ENCODE measurements at places on chromosomes 1 and 21.

DNA sequence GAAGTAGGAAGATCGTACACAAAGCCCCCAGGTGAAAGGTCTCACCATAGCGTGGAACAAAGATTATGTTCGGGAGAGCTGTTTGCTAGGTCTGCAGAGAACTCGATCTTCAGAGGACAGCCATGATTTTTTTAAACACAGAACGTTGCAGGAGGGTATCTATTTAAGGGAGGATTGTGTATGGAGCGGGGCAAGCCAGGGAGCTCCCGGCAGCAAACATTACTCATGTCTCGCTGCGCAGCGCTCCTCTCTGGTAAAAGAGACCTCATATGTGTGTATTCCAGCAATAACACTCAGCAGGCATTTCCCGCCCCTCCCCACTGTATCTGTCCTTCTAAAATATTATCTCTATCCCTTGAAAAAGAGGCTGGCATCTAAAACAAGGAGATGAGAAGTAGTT is 2.7 kb downstream of the GLIS1 start:
- no peak for DNase-seq

GRCh38 chr1:238951809-238952208 is 434.6 kb upstream of the CHRM3 start:
- no peak for DNase-seq

GRCh38 chr1:94954263-94955220 is 27.6 kb upstream of the CNN3 start:
- no peak for DNase-seq

DNA sequence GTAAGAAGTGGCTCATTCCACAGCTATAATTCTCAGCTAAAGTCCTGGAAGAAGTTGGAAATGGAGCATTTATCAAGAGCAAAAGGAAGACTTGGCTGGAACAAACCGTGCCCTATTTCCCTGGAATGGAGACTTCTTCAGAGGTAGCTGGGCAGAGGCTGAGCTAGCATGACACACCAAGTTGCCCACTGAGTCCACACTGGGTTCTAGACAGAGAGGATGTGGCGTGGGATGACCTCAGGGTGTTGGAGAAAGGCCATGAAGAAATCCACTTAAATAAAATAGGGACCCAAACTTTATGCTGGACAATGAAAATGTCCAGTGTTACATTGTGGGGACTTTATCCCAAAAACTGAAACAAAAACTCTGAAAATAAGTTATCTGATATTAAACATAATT is 116.2 kb downstream of the KCNJ6 start:
- no peak for DNase-seq

DNA sequence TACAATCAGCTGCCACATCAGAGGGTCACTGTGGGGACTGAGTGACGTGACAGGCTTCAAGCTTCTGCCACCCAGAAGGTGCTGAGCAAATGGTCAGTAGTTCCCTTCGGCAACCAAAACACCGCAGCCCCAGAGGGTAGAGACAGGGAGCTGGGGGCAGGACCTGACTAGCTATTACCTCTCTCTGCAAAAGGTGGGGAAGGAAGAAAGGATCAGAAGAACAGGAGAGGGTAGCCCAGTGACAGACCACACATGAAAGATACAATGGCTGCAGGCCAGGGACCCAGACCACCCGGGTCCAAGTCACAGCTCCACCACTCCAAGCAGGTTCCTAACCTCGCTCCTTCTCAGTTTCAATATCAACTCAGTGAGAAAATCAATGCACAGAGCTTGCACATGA is 377.1 kb downstream of the NPHP4 start:
- DNase-seq, result no peak

DNA sequence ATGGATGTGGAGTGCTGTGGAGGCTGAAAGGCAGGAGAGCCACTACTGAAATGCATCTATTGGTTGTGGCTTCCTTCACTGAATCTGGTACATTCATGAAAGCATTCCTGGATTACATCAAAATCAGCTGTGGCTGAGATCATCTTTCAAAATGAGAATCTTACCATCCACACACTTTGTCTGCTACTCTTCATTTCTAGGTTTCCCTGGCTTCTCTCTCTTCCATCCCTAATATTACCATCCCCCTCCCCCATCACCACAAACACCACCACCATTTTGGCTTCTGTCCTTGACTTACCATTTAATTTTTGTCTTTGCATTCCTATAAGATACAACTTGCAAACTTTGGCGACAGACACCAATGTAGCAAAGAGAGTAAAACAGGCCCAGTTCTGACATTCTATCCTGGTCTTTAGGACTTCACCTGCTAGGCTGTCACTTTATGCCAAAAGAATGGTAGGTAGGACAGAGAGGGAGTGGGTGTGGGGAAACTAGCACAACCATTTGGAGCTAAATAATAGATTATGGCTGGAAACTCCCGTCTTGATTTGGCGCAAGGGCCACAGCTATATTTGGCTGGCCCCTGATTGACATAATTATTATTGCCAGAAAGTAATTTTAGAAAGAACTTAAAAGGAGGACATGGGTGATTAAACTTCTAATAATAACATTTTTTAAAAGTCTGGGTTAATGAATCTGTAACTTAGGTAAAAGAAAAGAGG is 15.1 kb upstream of the DUSP10 start:
- DNase-seq, result no peak

DNA sequence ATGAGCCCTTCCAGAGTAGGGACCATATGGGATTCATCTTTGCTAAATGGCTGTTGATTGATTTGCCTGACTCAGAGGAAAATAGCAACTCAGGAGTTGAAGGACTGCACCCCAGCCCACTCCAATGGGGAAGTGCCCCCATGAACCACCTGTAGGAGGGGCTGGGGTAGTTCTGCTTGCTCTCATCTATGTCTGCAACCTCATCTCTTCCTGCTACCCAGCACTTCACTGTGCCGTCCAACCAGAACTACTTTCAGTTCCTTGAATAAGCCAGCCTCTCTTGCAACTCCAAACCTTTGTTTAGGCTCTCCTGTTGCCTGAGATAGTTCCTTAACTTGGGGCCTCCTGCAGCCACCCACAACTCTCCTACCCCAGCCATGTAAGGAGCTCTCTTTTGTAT is 26.6 kb downstream of the BEND5 start:
- no peak for DNase-seq

DNA sequence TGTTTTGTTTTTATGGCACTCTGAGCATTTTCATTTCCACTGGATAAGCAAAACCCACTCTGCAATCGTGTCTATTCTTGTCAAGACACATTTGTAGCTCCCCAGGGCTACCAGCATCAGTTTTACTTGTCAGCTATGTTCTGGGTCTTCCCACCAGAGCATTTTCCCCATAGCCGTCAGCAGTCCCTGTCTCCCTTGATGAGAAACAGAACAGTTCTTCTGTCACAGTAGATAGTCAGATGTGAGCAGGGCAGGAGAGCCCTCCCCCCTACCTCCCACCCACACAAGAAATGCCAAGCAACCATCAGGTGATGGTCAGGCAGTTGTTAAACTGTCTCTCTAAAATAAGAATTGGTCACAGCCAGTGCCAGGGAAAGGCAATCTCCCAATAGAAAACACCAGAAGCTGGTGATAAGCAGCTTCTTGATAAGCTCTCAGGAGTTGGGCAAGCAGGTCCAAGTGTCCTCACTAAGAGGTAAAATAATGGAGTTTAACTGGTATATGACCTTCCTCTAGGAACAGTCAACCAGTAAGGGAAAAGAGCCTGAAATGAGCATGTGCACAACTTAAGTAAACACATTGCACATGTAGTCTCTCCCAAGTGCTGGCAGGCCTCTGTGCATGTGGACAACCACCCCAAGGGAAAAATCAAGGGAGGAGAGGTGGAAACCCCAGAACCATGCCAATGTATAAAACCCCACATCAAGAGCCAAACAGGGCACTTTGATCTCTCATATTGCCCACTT is 208.2 kb downstream of the S1PR1 start:
- DNase-seq, result no peak

- no peak for DNase-seq
Measured at GRCh38 chr1:56627019-56627635, 18.0 kb upstream of the PRKAA2 start.

DNA sequence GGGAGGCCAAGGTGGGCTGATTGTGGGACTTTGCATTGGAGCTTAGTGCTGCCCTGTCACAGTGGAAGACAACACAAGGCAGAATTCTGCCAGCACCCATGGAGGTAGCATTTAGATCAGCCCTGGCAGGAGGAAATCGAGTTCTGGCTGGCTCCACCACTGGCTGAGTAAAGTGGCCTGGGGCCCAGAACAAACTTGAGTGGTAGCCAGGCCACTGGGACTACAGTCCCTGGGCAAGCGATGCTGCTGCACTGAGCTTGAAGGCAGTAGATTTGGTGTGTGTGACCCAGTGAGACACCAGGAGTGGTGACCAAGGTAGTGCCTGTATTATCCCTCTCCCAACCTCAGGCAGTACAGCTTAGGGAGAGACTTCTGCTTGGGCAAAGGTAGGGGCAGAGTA is 22.5 kb upstream of the UHMK1 start:
- DNase-seq, result no peak

DNA sequence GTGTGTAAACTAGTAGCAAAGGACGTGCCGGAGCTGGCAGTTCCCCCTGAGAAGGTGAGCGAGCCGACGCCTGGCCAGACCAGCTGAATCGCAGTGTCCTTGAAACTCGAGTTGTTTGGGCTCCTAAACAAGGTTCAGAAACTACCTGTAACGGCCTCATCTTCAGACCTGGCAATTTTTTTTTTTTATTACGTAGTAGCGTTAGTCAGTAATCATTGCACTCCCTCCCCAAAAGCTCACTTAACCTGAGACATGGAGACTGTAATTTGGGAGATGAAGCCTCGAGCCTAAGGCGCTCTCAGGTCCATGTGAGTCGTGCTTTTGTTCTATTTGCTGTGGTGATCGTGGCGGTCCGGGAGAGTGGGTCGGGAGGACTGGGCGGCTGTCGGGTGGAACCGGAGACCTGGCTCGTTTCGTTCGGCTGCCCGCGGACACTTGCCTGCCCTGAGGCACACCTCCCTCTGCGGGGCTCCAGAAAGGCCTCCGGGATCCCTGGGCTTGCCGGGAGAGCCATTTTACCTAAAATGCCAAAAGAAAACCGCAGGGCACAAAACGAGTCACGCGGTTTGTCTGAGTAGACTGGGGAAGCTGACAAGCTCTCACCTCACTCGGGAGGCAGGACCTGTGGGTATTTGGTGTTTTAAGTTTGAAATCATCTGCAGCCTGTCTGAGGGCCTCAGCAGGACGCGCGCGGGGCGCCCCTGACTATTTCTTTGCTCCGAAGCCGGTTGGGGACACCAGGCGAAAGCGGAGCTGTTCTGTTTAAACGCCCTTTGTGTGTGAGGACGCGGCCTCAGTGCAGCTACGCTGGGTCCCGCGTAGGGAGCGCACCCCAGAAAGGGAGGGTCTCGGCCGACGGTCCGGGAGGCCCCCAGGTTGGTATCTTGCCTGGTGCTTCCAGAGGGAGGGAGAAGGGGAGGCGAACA is 722 bp downstream of the LHX8 start:
- no peak for DNase-seq

DNA sequence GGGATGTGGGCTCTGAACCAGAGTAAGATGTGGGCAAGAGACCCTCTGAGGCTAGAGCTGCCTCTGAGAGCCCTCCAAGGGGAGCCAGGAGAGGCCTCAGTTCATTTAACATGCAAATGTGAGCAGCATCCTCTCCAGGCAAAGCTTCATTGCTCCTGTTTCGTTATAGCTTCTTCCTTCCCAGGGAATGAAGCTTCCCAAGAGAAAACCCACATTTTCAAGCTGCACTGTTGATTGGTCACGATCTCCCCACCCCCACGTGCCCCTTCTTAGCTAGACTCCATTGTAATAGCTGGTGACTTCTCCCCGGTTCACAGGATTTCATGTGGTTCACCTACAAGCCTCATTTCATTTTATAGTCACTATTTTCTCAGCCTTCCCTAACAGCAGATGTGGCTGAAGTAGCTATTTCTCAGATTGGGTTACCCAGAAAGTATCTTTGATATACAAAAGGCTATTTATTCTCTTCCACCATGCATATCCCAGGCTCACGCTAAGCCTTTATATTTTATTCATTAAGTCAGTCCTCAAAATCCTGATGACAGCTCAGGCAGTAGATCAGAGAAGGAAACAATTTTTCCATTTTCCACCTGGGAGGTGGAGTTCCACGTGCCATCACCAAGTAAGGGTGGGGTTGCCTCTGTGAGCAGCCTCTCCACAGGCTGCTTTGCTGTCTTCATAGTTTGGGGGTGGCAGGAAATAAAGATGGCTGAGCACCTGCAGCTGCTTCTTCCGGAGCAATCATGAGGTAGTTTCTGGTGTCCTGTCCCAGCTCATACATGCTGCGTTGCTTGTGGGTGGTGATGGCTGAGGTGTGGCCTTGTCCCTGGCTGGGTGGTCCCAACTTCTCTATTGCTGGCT is 178.3 kb upstream of the RAB4A start:
- no peak for DNase-seq

- DNase-seq, result no peak
Measured at GRCh38 chr1:25568834-25569596, 25.6 kb downstream of the LDLRAP1 start.

DNA sequence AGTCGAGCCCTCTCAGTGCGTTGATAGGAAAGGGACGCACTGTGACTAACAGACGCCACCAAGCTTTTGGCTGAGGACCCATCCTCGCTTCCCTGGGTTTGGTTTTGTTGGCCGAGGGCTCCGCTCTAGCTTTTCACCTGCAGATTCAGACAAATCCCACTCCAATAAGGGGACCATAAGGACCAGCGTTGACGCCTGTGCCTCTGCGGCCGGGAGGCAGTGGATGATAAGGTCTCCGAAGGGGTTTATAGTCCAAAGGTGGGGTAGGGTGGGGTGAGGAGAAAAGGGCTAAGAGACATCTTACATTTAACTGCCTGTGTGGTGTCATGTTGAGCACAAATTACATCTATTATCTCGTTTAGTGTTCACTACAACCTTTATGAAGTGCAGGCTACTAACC is 760 bp downstream of the PEX14 start:
- DNase-seq, result no peak

DNA sequence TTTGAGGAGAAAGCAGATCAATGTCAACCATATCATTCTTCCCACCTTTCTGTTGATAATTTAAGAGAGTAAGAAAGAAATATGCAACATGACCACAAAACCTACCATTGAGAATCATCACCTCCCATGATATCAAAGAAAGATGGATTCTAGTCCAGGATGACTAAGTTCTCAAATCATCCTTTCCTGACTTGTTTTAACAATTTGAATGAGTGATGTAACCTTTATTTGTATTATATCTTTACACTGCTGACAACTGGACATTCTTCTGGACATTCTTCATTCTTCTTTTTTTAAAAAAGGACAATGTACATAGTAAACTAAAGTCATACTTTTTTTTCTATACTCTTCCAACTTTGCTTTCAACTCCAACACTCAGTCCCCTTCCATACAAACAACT is 9.5 kb downstream of the PSMB4 start:
- no peak for DNase-seq

DNA sequence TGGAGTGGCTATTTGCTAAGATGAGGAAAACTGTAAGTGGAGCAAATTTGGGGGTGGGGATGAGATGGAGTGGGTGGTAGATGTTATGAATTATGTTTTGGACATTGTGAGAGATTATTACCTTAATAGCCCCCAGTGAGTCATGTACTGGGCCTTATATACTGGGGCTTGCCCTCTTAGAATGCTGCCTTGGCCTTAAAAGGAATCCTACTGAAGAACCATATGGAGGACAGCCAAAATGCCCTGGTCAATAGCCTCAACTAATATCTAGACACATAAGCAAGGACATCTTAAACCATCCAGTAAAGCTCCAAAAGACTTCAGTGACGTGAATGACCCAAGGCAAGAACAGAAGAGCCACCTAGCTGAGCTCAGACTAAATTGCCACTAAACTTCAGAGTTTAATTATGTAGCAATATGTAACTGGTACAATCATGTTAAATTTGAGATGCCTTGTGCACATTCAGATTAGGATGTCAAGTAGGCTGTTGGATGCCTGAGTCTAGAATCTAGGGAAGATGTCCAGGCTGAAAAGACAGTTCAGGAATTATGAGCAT is 13.9 kb upstream of the IGSF3 start:
- DNase-seq, result no peak

GRCh38 chr1:230938924-230939368 is 39.7 kb downstream of the TTC13 start:
- DNase-seq, result no peak

Measured in stimulated activated CD8-positive, alpha-beta memory T cell treated with anti-CD3 and anti-CD28 coated beads, Interleukin-15, amount 100 ng/mL, for 24 hours (primary cell).